ENCODE measurements at places on chromosomes 5 and 9.

- no peak for DNase-seq
Measured at GRCh38 chr5:38872826-38873225, 27.0 kb downstream of the OSMR start.

- DNase-seq = no peak
Measured at GRCh38 chr9:98095401-98095800, 23.6 kb downstream of the TRIM14 start.

DNA sequence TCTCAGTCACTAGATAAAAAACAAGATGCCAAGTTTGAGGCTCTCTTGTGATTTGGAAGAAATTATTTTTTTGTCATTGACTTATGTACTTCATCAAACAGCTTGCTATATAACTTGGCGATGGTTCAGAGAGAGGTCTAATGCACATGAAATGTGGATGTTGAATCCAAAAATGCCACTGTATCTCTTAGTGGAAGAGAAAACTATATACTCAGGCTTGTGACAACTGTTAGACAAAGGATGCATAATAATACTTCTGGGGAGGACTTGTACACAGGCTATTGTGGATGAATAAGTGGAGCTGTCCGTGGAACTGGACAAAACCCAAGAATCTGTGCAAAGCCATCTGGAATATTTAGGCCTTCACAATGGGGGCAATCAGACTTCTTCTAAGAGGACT lies 162.9 kb upstream of the NMUR2 start:
- DNase-seq = no peak

- no peak for DNase-seq
Measured at GRCh38 chr9:89436326-89436725, 61.6 kb downstream of the SEMA4D start.

GRCh38 chr5:76546497-76547102 lies 76.6 kb downstream of the F2RL2 start:
- DNase-seq = no peak

GRCh38 chr9:129879991-129880653 lies 44.9 kb downstream of the USP20 start:
- no peak for DNase-seq

DNA sequence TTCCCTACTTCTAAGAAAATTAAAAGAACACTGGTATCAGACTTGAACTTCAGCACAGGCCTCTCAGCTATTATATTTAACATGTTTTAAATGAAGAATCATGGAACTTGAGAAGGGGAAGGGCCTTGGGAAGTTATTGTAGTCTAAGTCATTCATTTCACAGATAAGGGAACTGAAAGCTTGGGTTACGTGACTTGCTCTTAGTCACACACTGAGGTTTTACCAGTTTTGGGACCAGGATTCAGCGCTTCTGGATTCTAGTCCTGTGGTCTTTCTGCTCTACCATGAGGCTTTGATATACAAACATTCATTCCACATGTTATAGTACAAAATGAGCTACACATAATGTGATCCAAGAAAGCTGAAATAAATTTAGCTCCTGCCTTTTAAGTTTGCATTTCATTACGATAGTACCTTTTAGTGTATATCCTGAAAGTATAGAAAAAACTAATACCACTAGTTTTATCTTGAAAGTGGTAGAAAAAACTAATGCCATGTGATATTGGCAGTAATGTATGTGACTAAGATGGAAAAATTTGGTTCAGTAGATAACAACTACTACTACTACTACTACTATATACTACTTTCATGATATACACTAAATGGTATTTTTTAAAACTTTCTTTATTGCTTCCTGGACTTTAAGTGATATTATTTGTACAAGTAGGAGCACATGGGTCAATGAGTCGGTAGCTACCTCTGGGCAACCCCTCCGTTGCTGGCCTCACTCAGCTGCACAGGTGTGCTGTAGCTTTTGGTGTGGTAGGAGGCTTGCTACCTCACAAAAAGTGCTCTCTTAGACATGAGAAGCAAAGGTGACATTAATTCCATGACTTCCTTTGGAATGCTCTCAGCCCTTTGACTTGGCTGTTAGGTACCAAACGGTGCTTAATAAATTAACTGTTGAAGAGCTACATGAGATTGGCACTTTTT lies 40.7 kb downstream of the F2RL2 start:
- peak; percentile 26 for DNase-seq

- DNase-seq = peak; percentile 50
Measured at GRCh38 chr5:140145818-140146522, 20.2 kb downstream of the IGIP start.

DNA sequence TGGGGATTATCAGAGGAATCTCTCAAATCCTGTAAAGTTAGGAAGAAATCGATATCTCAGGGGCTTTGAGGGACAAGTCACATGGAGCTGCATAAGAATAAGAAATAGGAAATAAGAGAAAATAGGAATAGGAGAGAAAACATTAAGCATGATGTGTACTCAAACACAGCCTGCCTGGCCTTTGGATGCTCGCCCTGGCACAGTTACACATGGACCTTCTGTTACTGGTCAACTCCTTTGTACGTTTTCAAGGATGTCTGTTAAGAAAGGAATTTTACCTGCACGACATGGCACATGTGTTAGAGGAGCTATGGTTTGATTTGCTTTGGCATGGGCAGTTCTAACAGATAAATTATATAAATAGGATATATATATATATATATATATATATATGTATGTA lies 321.2 kb downstream of the CDH12 start:
- DNase-seq = no peak

DNA sequence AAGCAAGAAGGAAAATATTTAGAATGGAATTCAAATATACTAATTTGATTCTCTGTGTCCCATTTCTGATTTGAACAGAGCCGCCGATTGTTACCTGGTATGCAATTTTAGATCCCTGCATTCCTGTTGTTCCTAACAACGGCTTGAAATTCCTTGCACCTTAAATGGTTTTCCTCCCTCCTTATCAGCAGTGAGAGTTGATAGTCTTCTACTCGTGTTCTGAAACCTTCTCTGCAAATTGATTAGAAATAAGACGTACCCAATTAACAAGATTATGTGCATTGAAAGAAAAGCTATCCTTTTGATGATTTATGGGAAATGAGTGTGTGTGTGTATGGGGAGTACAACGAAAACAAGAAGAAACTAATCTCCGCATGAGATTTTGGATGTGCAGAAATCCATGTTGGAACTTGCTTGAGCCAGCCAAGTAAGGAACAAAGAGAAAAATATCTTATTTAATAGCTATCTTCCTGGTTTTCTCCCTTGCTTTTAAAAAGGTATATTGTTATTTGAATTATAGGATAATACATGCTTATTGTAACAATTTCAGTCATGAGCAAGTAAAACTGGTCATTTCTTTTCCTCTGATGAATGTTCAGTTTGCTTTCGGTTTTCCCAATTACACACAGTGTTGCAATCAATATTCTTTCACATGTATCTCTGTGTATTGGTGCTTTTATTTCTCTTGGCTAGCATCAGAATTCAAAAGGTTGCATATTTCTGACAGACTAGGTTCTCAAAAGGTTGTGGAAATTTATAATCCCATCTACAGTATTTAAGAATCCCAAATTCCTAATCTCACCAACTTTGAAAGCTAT lies 211.1 kb upstream of the ACTBL2 start:
- DNase-seq = no peak

- DNase-seq = no peak
Measured at GRCh38 chr5:32843531-32843895, 132.4 kb downstream of the NPR3 start.

DNA sequence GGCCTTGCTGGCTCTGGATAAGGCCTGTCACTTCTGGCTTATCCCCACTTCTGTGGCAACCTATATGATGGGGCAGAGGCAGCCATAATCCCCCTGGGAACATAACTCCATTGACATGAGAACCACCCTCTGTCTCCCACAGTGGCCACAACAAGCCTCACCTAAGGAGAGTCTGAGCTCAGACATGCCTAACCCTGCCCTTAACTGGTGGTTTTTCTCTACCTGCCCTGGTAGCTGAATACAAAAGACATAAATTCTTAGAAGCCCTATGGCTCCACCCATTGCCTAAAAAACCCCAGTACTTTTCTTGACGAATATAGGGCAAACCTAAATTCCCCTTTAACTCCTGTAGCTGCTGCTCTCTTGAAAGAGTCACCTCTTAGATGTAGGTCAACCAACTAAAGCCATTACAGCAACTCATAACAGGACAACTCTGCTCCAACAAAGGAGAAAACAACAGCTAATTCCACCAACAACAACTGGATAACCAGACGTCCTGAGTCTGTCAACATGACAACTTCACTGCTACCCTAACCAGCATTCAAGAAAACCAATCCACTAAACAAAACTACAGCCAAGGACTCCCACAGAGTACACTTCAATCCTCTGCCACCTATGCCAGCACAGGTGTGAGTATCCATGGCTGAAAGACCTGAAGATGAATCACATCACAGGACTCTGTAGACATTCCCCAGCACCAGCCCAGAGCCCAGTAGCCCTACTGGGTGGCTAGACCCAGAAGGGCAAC lies 427.7 kb downstream of the PRELID2 start:
- DNase-seq = no peak

DNA sequence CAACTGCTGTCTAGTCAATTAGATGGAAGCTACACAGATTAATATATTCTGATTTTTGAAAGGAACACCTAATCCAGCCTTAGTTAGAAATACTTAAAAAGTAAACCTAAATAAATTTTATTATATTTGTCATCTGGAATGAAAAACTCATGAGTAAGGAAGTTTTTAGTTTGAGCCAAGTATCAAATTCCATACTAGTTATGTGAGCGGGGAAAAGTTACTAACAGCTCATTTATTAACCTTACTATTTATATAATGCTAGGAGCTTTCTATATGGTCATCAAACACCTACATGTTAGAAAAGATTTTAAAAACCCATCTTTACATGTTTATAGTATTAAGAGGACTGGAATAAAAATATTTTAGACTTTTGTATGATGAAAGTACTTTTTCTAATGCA lies 41.6 kb upstream of the POU5F2 start:
- DNase-seq = no peak

- DNase-seq = peak; percentile 8
Measured at GRCh38 chr5:178332210-178332641, 99.6 kb upstream of the PHYKPL start.

GRCh38 chr9:131276891-131277286 lies 579 bp upstream of the FAM78A start:
- DNase-seq = no peak

DNA sequence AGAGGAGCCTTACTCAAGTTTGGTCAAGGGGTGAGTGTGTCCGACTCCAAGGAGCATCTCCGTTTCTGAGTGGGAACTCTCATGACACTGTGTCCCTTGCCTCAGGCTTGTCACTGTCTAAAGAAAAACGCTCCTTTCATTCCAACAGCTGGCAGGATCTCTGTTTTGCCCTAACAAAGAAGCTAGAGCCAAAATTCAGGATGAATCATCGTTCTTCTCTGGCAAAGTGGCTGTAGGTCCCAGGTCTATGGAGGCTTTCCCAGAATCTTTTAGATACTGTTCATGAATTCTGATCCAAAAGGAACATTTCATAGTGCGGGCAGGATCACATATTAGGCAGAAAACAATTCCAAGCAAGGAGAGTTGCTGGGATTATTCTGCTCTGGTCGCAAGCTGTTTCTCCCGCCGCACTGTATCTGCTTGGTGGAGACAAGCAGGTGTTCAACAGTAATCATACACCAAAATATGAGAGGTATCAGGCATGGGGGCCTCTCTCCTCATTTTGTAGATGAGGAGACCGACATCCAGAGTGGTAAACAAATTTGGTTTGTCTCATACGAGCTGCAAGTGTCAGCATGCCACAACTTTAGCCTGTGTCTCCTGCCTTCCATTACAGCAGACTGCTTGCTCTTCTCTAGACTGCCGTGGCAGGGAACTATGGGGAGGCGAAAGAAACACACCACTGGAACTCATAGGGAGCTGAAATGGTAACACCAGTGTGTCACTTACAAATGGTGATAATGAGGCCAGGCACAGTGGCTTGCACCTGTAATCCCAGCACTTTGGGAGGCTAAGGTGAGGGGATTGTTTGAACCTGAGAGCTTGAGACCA lies 72.6 kb downstream of the ENTREP1 start:
- DNase-seq = peak; percentile 37

GRCh38 chr5:11931638-11932037 lies 27.4 kb upstream of the CTNND2 start:
- no peak for DNase-seq

Data from LHCN-M2 (cell line).